ENCODE measurements at places on chromosomes 2 and 18.

DNA sequence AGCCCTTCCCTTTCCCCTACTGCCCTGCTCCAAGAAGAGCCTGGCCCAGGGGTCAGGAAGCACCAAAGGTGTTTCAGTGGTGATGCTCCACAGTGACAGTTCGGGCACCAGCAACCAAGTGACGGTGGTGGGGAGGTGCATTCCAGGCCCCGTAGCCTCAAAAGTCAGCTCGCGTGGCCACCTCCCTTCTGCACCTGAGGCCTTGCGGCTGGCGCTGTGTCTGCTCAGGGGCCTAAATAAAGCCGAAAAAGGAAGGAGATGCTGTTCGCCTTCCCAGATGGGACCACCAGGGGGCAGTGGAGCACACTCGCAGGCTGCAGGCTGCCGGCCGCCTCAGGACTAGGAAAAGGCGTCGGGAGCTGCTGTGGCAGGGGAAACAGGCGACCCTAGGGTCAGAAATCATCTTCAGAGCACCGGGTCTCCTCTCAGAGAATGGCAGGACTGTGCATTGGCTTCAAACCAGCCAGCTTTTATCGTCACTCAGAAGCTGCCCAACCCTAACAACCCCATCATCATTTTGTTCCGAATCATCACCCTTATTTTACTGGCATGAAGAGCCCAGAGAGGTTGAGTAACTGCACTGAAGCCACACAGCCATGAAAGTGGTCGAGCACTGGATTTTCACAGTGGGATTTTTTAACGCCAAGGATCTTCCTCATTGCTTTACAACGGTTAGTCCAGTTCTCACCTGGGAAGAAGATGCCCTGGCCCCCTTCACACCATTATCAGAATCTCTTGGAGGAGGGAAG, 213.0 kb upstream of the CELF4 start:
- no peaks in the 10 kb centered on the region for H3K4me1 ChIP-seq
- peaks cover 3% of the 10 kb centered on the region for H3K27me3 ChIP-seq

DNA sequence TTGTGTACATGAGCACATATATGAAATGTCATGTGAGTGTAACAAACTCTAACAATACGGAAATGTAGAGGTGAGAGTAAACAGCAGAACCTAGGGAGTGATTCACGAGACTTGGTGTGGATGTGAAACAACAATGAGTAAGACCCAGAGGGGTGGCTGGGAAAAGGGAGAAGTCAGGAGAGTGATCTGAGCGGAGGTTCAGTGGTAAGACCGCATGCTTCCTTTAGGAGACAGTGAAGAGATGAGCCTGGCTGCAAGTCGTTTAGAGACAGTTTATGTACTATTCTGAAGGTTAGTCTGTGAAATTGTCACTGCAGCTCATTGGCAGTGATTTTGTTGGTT, 150.6 kb downstream of the PRPF40A start:
- no peaks in the 10 kb centered on the region for H3K27me3 ChIP-seq
- no peak overlapping the region for H3K4me3 ChIP-seq
- ATAC-seq = no peak
- no peak overlapping the region for H3K27ac ChIP-seq
- H3K4me1 ChIP-seq = no peaks in the 10 kb centered on the region
- H3K36me3 ChIP-seq = no peaks in the 10 kb centered on the region

DNA sequence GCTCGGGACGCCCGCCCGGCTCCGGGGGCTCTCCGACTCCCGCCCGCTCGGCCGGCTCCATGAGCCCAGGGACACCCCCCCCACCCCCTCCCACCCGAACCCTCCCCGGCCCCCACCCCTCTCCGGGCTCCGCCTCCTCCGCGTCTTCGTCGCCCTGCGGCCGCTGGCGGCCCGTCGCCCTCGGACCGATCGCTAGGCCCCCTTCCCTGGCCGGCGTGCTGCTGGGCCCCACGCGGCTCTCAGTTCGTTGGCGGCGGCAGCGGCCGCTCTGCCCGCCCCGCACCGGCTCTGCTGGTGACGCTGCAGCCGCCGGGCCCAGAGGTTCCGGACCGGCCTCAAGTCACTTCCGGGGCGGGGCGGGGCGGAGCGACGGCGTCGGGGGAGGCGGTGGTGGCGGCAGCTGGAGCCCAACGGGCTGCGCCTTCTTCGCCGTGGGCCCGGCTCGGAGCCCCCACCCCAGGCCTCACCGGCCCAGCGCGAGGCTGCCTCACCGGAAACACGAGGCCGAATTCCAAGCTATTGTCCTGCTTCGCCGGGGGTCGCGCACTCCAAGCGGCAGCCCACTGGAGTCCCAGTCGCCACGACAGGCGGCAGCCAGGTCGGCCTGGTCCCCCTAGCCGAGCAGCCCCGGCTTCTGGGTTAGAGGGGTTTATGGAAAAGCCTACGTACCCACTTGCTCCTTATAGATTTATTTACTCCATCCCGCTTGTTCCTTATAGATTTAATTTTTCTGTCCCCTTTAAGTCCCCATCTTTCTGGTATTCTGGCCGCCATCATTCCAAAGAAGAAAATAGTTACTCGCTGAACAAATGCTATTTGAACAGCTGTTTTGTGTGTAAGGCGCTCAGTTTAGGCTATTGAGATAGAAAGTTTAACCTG, at the start of gene PSME4:
Gene PSME4 (minus strand): TSS at position 270 of the 879 bp plus-strand sequence. CDS start 209 bp downstream, at position 61.
- H3K36me3 ChIP-seq = peaks cover 22% of the 10 kb centered on the region
- H3K27me3 ChIP-seq = no peaks in the 10 kb centered on the region
- ATAC-seq = peak; percentile 95
- no peaks in the 10 kb centered on the region for H3K4me1 ChIP-seq
- peak within 1 kb of the TSS; percentile 96 for H3K27ac ChIP-seq
- peak within 1 kb of the TSS; percentile 62 for H3K4me3 ChIP-seq

- no peaks in the 10 kb centered on the region for H3K4me1 ChIP-seq
- H3K27ac ChIP-seq = no peak overlapping the region
- ATAC-seq = no peak
- H3K27me3 ChIP-seq = peaks cover 9% of the 10 kb centered on the region
- no peak overlapping the region for H3K4me3 ChIP-seq
- H3K36me3 ChIP-seq = no peaks in the 10 kb centered on the region
Observed at GRCh38 chr18:50473881-50474280, 86.0 kb upstream of the MAPK4 start.

- H3K27me3 ChIP-seq = peaks cover 24% of the 10 kb centered on the region
- no peaks in the 10 kb centered on the region for H3K4me1 ChIP-seq
- H3K36me3 ChIP-seq = no peaks in the 10 kb centered on the region
Observed at GRCh38 chr2:70435138-70435537, 118.5 kb downstream of the TGFA start.

- no peak for ATAC-seq
- no peaks in the 10 kb centered on the region for H3K27me3 ChIP-seq
- no peak overlapping the region for H3K27ac ChIP-seq
- no peaks in the 10 kb centered on the region for H3K36me3 ChIP-seq
Observed at GRCh38 chr18:10089881-10090280, 176.1 kb downstream of the VAPA start.

DNA sequence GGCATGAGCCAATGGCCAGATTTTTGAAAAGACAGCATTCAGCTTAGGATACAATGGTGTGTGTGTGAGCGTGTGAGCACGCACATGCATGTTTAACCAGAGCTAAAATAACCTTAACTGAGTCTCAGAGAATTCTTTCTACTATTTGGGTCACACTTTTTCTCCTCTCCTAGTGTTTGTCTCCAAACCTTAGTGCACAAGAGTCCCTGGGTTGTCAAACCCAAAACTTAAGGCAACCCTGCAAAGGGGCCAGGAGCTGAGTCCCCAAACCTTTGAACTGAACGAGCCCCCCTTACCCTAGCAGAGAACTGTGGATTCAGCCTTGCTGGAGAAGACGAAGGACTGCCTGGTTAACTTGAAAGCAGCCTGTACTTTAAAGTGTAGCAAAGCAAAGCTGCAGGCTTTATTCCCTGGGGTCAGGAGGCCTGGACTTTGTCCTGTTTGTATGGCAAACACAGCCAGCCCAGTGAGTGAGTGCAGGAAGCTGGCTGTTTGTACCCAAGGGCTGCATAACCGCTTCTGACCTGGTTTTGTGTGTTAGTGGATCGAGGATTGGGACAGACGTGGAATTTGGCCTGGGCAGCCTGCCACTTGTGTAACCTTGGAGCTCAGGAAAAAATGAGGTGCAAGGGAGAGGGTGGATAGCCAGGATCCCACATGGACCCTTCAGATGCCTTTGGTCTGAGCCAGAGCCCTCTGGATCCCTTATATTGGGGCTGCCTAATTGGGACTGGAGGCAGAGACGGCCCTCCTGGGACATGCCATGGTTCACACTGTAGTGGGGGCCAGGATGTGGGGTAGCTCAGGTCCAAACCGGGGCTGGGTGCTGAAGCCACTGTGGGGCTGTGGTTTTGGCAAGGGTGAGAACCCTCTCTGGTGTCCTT, 6.4 kb upstream of the PSMD1 start:
- peaks cover 34% of the 10 kb centered on the region for H3K27me3 ChIP-seq
- no peaks in the 10 kb centered on the region for H3K36me3 ChIP-seq
- no peak for ATAC-seq
- H3K27ac ChIP-seq = no peak overlapping the region

- no peak overlapping the region for H3K4me3 ChIP-seq
- H3K27ac ChIP-seq = peak overlapping the region; percentile 86
- ATAC-seq = peak; percentile 68
- no peaks in the 10 kb centered on the region for H3K27me3 ChIP-seq
- H3K4me1 ChIP-seq = peaks cover 7% of the 10 kb centered on the region
Observed at GRCh38 chr2:238728330-238729260, 119.3 kb upstream of the TWIST2 start.

- H3K4me1 ChIP-seq = no peaks in the 10 kb centered on the region
- no peaks in the 10 kb centered on the region for H3K36me3 ChIP-seq
- H3K27ac ChIP-seq = no peak overlapping the region
- no peaks in the 10 kb centered on the region for H3K27me3 ChIP-seq
- ATAC-seq = no peak
Observed at GRCh38 chr18:29154758-29155725, 978.1 kb upstream of the CDH2 start.

DNA sequence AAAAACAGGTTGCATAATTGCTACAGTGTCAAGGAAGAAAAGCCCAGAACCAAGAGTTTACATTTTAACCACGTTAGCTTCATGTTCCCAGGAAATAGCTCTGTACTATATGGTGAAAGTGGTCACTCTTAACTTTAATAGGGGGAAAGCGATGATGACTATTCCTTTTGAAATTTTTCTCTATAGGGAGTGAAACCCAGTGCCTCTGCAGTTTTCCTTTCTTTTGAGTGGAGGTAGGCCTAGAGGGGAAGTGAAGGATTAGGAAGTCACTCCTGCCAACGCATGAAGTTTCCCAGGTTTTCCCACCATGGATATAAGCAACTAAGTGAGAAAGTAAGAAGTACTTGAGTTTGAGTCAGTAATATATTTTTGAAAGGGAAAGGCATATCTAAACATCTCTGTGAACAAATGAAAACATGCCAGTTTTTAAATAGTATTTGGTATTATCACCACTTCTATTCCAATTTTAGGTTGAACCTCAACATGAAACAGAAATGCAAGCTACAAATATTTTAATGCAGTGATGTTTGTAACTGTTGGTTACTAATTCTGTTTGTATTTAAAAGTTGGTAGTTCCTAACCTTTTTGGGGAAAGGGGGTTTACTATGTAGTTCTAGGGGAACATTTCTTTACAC, 91.9 kb downstream of the VRK2 start:
- no peaks in the 10 kb centered on the region for H3K4me1 ChIP-seq
- no peaks in the 10 kb centered on the region for H3K27me3 ChIP-seq
- no peak overlapping the region for H3K4me3 ChIP-seq
- no peak for ATAC-seq
- no peak overlapping the region for H3K27ac ChIP-seq

DNA sequence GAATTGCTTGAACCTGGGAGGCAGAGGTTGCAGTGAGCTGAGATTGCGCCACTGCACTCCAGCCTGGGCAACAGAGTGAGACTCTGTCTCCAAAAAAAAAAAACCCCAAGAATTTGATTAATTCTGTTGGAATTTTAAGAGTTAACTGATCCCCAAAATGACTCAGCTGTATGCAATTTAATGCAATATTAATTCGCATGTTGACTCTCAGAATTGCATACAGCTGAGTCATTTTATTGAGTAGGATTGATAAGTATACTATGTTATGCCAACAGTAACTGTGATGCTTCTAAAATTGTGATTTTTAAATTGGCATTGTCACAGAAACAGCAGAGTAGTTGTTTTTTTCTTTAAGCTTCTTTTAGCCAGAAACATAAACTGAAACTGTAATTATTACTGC, 19.6 kb downstream of the MSH2 start:
- no peaks in the 10 kb centered on the region for H3K36me3 ChIP-seq
- H3K27ac ChIP-seq = no peak overlapping the region
- no peak for ATAC-seq
- H3K4me1 ChIP-seq = no peaks in the 10 kb centered on the region
- no peaks in the 10 kb centered on the region for H3K27me3 ChIP-seq

DNA sequence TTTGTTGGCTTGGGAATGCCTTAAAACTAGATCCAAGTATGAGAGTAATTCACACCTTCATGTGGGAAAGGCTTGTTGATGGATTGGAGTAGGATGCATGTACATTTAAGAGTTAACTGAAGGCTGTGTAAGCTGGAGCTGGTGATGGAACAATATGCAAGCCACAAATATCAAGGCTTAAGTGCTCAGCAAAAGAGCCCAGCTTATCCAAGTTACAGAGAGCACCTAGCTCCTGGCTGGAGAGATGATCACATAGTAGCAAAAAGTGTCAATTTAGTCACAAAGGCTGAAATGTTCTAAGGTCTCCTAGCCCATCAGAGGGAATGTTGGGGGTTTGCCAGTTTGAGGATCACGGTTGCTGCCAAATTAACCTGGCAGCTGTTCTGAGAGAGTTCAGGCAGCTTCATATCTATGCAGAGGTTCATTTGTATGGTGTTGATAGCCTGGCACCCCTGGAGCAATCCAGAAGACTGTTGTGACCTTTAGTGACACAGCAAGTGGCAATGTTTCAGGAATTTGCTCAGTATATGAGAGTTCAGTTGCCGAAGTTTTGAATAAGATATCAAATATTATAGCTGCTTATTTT, 228.2 kb downstream of the DOK6 start:
- H3K36me3 ChIP-seq = no peaks in the 10 kb centered on the region
- no peak overlapping the region for H3K4me3 ChIP-seq
- H3K4me1 ChIP-seq = no peaks in the 10 kb centered on the region
- no peak overlapping the region for H3K27ac ChIP-seq
- no peaks in the 10 kb centered on the region for H3K27me3 ChIP-seq

DNA sequence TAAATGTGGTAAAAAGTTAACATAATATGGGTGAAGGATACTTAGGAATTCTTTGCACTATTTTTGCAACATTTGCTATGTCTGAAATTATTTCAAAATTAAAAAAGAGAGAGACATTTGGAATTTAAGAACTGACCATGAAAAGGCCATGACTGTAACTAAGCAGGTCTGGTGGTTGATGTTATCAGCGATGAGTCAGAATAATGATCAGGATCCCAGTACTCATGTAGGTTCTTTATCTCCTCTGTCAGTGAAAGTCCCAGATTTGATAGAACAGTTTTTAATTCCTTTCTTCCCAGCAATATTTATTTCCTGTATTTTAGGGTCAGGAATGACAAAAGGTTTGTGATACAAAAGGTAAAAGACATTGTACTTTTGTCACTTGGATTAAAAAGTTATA, 242.4 kb upstream of the ZNF521 start:
- no peak overlapping the region for H3K4me3 ChIP-seq
- H3K27me3 ChIP-seq = no peaks in the 10 kb centered on the region
- H3K36me3 ChIP-seq = no peaks in the 10 kb centered on the region
- H3K4me1 ChIP-seq = no peaks in the 10 kb centered on the region
- no peak for ATAC-seq
- H3K27ac ChIP-seq = no peak overlapping the region

- no peak overlapping the region for H3K27ac ChIP-seq
- ATAC-seq = no peak
- peaks cover 7% of the 10 kb centered on the region for H3K4me1 ChIP-seq
- no peaks in the 10 kb centered on the region for H3K36me3 ChIP-seq
Observed at GRCh38 chr2:26472821-26473655, 4.9 kb downstream of the OTOF start.

- H3K27me3 ChIP-seq = peaks cover 92% of the 10 kb centered on the region
- peak overlapping the region; percentile 60 for H3K4me3 ChIP-seq
- H3K4me1 ChIP-seq = peaks cover 19% of the 10 kb centered on the region
- H3K36me3 ChIP-seq = no peaks in the 10 kb centered on the region
- ATAC-seq = no peak
Observed at GRCh38 chr2:20666005-20666303, 990 bp upstream of the GDF7 start.
